Temporal lobe (tissue), 4 donors: ENCODE measurements at places on chromosomes 2 and 18. TPM values are rescaled to one million over a fixed set of nuclear protein-coding genes. Genes with fewer than 3 reads are reported as not detected.

The NPHP1 gene
- total RNA-seq = 3.0 TPM

The HSPE1 gene
- total RNA-seq = 82.9 TPM

The MERTK gene
- 3.7 TPM for total RNA-seq

The MAL gene
- not detected for total RNA-seq

The SPATA3 gene
- total RNA-seq = not detected

The MDH1B gene
- total RNA-seq = 3.4 TPM

The SLC5A6 gene
- total RNA-seq = 18.7 TPM

The C2orf78 gene
- not detected for total RNA-seq

The OR6B2 gene
- not detected for total RNA-seq

The AMER3 gene
- 26.8 TPM for total RNA-seq

The CNPPD1 gene
- total RNA-seq = 26.8 TPM

The CDH20 gene
- total RNA-seq = 5.9 TPM

The C2orf72 gene
- total RNA-seq = 31.0 TPM

The PRPF40A gene
- total RNA-seq = 72.3 TPM

The ALKAL2 gene
- total RNA-seq = not detected

The PROM2 gene
- 0.98 TPM for total RNA-seq

The AQP12A gene
- not detected for total RNA-seq

The AKAIN1 gene
- total RNA-seq = 2.5 TPM

The SLC4A3 gene
- total RNA-seq = 22.9 TPM

The SLC5A7 gene
- 2.5 TPM for total RNA-seq

The SIX3 gene
- 0.49 TPM for total RNA-seq

The RFTN2 gene
- total RNA-seq = 18.7 TPM

The POTEJ gene
- total RNA-seq = not detected

The SPR gene
- total RNA-seq = 1.2 TPM

The RIT2 gene
- 16.0 TPM for total RNA-seq

The VWC2L gene
- 3.2 TPM for total RNA-seq

The PARD6G gene
- total RNA-seq = 7.1 TPM

The CPO gene
- not detected for total RNA-seq

The INPP5D gene
- 2.7 TPM for total RNA-seq

The APCDD1 gene
- 9.8 TPM for total RNA-seq

The INO80C gene
- 11.3 TPM for total RNA-seq

The TEX44 gene
- not detected for total RNA-seq

The GPR155 gene
- total RNA-seq = 15.2 TPM

The AP1S3 gene
- 3.2 TPM for total RNA-seq

The NT5C1B gene
- not detected for total RNA-seq

The DHRS9 gene
- total RNA-seq = 0.49 TPM

The B3GNT7 gene
- total RNA-seq = 0.98 TPM

The STK16 gene
- total RNA-seq = 13.0 TPM

The TBC1D8 gene
- 6.1 TPM for total RNA-seq

The NYAP2 gene
- total RNA-seq = 12.5 TPM

The CHRNG gene
- total RNA-seq = not detected

The KHK gene
- 5.9 TPM for total RNA-seq

The OSR1 gene
- 1.7 TPM for total RNA-seq

The RTP5 gene
- 5.2 TPM for total RNA-seq

The SERPINB13 gene
- total RNA-seq = under 0.01 TPM

The PELI1 gene
- 54.8 TPM for total RNA-seq
